Cardiac ventricle fibroblast (primary cell): ENCODE measurements at places on chromosomes 6 and 20. TPM values are rescaled to one million over a fixed set of nuclear protein-coding genes. Genes with fewer than 3 reads are reported as not detected.

The FABP7 gene
- not detected in 2 replicates for total RNA-seq

The ETV7 gene
- 0.54 and 1.6 TPM in 2 replicates for total RNA-seq

The TMEM63B gene
- 13.0 and 23.9 TPM in 2 replicates for total RNA-seq

The OLIG3 gene
- not detected in 2 replicates for total RNA-seq

The TFAP2A gene
- 0.56 TPM in 1 of 2 replicates, not detected in the other for total RNA-seq

The POPDC3 gene
- 7.3 and 11.4 TPM in 2 replicates for total RNA-seq

The C20orf96 gene
- total RNA-seq, result 1.7 and 1.9 TPM in 2 replicates

The HLA-DOA gene
- 0.12 TPM in 1 of 2 replicates, not detected in the other for total RNA-seq

The PPIL4 gene
- 23.9 and 31.2 TPM in 2 replicates for total RNA-seq

The RPS18 gene
- total RNA-seq, result 3,899 and 4,707 TPM in 2 replicates

The AIF1 gene
- not detected in 2 replicates for total RNA-seq

The CTAGE9 gene
- not detected in 2 replicates for total RNA-seq

The PROKR2 gene
- total RNA-seq, result not detected in 2 replicates

The CRISP2 gene
- not detected in 2 replicates for total RNA-seq

The PGC gene
- total RNA-seq, result not detected in 2 replicates

The CFB gene
- 47.7 and 56.5 TPM in 2 replicates for total RNA-seq

The LGSN gene
- not detected in 2 replicates for total RNA-seq

The CRISP3 gene
- total RNA-seq, result not detected in 2 replicates

The PDYN gene
- not detected in 2 replicates for total RNA-seq

The ZBTB46 gene
- 3.0 and 6.2 TPM in 2 replicates for total RNA-seq

The PCSK2 gene
- total RNA-seq, result not detected in 2 replicates

The SLC44A4 gene
- not detected in 2 replicates for total RNA-seq

The ELOVL2 gene
- 4.1 and 5.2 TPM in 2 replicates for total RNA-seq

The LCA5 gene
- 3.9 and 4.7 TPM in 2 replicates for total RNA-seq

The PPIL6 gene
- total RNA-seq, result 3.9 and 8.1 TPM in 2 replicates

The SOBP gene
- total RNA-seq, result 12.8 and 13.7 TPM in 2 replicates

The IRF4 gene
- total RNA-seq, result not detected in 2 replicates

The SLC17A4 gene
- total RNA-seq, result not detected in 2 replicates

The GJA10 gene
- total RNA-seq, result not detected in 2 replicates
